ENCODE measurements at places on chromosomes 7 and 10.

- no peak for DNase-seq
Measured at GRCh38 chr7:152937282-152937681, 177.7 kb downstream of the ACTR3B start.

- DNase-seq = peak; percentile 41
Measured at GRCh38 chr7:40133561-40134427, 628 bp downstream of the MPLKIP start.

GRCh38 chr7:99002148-99002826 lies 124.0 kb downstream of the TRRAP start:
- no peak for DNase-seq

DNA sequence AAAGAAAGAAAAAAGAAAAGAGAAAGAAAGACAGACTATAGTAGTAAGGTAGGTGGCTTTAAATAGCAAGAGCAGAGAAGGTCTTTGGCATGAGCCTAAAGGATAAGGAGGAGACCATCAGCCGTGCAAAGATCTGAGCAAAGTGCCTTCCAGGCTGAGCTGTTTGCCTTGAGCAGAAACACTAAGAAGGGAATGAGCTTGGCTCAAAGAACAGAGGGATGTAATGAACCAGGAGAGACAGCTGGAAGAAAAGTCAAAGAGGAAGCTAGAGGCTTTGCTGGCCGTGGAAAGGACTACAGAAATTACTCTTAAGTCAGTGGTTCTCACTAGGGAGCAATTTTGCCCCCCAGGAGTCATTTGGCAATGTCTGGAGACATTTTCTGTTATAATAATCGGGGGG lies 228.6 kb downstream of the FGFR2 start:
- no peak for DNase-seq

DNA sequence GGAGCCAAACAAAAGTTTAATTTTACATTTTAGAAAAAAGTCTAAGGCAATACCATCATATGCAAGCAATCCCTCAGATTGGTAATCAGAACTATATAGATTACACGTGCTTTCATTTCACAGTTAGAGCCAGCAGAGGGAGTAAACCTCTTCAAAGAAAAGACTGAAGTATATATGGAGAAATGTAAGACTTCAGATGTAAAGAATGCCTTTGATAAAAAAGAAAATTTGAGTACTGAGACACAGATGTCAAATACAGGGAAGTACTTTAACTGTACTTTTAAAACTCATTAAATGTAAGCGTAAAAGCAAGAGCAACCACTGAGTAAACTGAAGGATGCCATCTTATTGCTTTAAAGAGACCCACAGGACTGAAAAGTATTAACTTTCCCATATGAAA lies 101.4 kb upstream of the FAM133B start:
- DNase-seq = peak; percentile 36

DNA sequence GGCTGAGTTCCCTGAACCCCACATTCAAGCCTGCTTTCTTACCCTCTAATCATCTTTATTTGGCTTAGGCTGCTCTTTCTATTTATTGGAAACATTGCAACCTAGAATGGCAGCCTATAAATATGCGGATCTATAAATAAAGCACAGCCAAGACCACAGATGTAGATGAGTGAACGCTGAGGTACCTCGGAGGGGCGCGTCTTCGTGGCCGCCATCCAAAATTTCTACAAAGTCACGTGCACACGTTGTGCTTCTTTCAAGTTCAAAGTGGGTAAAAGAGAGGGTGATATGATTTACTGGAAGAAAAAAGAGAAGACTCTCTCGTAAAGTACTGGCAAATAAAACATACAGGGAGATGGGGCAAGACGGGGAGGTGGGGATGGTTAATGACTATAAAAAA lies 132.6 kb upstream of the RSU1 start:
- DNase-seq = peak; percentile 41

GRCh38 chr7:68760556-68760955 lies 837.7 kb upstream of the AUTS2 start:
- DNase-seq = peak; percentile 25

- DNase-seq = peak; percentile 52
Measured at GRCh38 chr10:101967713-101968112, 88.3 kb downstream of the ARMH3 start.

DNA sequence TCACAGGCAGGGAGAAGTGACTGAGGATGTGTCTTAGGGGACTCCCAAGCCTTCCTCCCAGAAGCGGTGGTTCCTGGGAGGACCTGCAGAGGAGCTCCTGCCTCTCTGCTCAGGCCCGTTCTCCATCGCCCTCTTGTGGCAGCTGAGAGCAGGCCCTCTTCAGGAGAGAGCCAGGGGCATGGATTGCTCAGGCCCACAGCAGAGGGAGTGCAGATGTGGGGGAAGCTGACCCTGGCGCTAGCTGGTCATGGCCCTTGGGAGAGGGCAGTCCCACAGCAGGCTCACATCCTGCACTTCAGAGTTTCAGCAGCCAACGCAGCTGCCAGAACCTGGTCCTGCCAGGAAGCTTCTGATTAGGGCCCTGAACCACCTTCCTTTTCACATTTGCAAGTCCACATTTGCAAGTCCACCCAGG lies 94.8 kb upstream of the TARP start:
- DNase-seq = peak; percentile 30

GRCh38 chr10:72425133-72425532 lies 70.4 kb upstream of the DNAJB12 start:
- peak; percentile 7 for DNase-seq

DNA sequence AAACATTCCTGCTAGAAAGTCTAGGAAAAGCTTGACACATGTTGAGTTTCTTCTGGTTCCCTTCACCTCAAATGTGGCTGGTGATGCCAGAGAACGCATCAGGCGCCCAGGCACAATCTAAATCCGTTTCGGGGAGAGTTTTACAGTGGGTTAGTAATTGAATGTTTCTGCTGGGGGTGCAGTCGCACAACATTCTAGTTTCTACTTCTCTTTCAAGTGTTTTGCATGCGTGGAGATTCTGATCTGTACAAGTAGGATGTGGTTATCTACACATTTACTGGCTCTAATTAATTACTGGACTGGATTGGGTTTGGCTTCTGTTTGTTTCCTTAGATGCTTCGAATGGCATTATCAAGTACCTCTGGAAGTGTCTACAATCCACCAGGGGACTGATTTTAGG lies 173.8 kb downstream of the TMEM26 start:
- DNase-seq = no peak

DNA sequence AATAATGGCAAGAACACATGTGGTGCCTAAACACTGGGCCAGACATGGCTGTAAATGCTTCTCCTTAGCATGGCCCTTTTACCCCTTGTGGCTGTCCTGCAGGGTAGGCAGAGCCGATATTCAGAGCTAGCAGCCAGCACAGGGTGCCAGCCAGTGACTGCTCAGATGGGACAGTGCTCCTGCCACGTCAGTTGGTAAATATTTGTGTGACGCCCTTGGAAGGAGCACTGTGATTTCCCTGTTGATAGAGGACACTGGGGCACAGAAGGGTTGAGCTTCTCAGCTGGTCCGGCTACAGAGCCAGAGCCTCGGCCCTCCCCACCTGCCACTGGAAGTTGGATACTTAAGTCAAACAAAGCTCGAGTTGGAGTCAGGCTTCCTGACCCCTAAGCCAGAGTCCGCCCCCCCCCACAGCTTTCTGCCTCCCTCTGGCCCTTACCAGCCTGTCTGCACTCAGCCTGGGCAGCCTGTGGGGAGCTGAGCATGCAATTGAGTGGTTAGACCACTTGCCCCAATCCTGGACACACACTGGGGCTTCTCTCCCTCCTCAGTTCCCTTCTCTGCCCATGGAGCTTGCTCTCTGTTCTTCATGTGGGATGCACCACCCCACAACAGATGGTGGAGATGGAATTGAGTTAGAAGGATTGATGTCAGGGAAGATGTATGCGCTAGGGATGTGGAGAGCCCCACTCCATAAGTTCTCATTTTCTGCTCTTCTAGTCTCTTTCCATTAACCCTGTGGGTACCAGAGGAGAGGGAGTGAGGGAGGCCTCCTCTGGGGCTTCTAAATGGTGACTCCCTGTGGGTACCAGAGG lies 350.8 kb downstream of the PLXNA4 start:
- DNase-seq = no peak

- DNase-seq = no peak
Measured at GRCh38 chr7:41779918-41780317, 77.0 kb upstream of the INHBA start.

- no peak for DNase-seq
Measured at GRCh38 chr7:140494867-140495266, 15.6 kb upstream of the MKRN1 start.
